ENCODE measurements at places on chromosomes 1 and 21. TPM values are rescaled to one million over a fixed set of nuclear protein-coding genes. Genes with fewer than 3 reads are reported as not detected.

Gene RNU1-2
- not detected for polyA plus RNA-seq

Gene FAM78B
- 2.7 TPM for polyA plus RNA-seq

Gene CATSPERE
- polyA plus RNA-seq, result 1.5 TPM

Gene KIRREL1
- 185 TPM for polyA plus RNA-seq

Gene GFI1
- polyA plus RNA-seq, result 0.19 TPM

Gene TPRG1L
- 46.1 TPM for polyA plus RNA-seq

Gene LAPTM5
- 12.9 TPM for polyA plus RNA-seq

Gene SLC1A7
- 0.09 TPM for polyA plus RNA-seq

Gene LRRC38
- polyA plus RNA-seq, result not detected

GRCh38 chr1:221693087-221693486, 48.8 kb downstream of the DUSP10 start:
- DNase-seq, result no peak

DNA sequence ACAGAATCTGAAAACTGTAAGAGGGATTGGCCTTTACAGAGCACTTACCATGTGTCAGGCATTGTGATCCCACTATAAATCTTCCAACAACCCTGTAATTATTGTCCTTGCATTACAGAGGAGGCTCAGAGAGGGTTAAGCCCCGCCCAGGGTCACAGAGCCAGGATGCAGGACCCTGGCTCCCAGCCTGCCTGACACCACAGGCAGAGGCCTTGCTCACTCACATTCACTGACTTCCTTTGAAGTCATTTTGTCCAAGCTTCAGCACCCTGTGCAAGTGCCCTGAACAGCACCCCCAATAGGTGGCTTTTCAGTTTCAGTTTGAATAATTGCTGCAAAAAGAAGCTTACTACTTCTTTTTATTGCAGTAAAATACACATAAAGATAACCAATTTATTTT, 256.8 kb upstream of the NFIA start:
- DNase-seq, result no peak

GRCh38 chr1:174116042-174116441, 43.3 kb upstream of the RABGAP1L start:
- no peak for DNase-seq

GRCh38 chr1:97123717-97124431, 402.3 kb downstream of the PTBP2 start:
- no peak for DNase-seq

GRCh38 chr1:53197291-53198200, 922 bp downstream of the CPT2 start:
- DNase-seq, result no peak

GRCh38 chr1:181159451-181160140, 71.1 kb downstream of the IER5 start:
- DNase-seq, result no peak

DNA sequence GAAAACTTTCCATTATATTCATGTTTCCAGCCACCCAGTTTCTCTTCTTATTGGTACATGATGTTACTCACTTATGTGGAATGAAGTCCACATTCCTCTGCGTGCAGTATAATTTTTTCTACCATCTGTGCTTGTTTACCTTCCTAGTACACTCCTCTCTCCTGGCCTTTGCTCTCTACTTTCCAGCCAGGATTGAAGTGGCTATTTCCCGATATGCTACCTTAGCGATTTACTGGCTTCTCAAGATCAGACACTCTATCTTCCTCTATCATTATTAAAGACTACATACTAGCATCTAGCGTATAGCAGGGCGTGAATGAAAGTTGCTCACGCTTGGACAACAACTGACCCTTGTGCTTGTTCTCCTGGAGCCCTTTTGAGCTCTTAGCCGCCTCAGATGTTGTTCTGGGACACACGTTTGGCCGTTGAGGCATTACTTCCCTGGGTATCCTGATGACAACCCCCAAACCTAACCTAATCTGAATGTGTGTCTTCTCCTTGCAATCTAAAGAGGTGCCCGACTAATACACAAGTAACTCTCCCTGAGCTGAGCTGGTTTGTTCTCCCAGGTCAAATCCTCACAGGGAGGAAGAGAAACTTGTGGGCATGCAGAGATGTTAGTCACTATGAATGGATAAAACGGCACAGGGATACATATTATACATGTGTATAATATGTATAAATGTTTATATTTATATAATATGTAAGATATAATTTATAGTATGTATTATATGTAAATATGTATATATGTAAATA, 13.4 kb upstream of the MTARC2 start:
- no peak for DNase-seq

GRCh38 chr1:64632936-64633335, 111.9 kb upstream of the RAVER2 start:
- no peak for DNase-seq

GRCh38 chr1:76160225-76160624, 85.7 kb downstream of the ST6GALNAC3 start:
- DNase-seq, result no peak

DNA sequence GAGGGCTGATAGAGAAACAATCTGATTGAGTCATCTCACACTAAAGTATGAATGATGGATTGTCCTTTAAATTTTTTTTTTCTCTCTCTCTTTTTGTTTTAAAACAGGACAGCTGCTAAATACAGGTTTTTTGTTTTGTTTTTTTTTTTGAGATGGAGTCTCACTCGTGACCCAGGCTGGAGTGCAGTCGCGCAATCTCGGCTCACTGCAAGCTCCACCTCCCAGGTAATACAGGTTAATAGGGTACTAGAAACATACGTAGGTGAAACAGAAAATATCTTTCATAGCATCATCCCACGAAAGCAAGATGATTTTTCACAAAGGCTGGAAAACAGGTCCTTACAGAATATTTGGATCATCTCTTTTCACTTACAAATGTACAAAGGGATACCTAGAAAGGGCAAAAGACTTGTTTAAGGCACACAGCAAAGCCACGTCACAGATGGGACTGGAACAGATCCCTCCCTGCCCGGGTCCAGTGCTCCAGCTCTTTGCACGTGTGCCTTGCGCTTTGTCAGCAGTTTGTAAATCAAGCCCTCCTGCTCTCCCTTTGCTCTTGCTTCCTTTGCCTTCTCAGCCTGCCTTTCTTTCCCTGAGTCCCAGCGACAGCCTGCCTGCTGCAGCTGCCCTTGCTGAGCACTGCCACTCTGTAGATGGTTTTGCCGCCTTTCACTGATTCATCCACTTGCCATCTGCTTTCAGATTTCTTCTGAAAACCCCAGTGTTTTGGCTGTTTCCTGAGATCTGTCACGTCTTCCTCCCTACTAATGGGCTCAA, 171.3 kb upstream of the BEND5 start:
- no peak for DNase-seq

GRCh38 chr21:26956216-26956615, 10.7 kb downstream of the ADAMTS5 start:
- DNase-seq, result no peak

GRCh38 chr1:67367370-67368045, 59.8 kb downstream of the IL12RB2 start:
- no peak for DNase-seq

DNA sequence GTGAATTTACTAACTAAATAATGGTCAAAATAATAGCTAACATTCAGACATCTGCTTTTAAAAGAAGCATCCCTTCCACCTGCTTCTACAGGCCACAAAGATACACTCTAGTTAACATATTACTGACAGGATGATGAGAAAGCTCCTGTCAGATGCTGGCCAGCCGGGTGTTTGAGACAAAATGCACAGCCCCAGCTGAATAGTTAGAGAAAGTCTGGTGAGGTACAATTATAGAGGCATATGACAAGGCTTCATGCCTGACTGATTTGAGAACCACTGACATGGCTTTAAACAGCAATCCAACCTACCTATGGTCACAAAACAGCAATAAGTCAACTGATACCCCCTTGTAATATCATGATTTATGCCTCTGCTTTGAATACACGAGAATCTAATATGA, 137.0 kb downstream of the DENND1B start:
- DNase-seq, result no peak

GRCh38 chr1:41500378-41500777, 15.9 kb upstream of the EDN2 start:
- DNase-seq, result no peak

GRCh38 chr1:87717157-87717670, 388.5 kb downstream of the LMO4 start:
- no peak for DNase-seq

DNA sequence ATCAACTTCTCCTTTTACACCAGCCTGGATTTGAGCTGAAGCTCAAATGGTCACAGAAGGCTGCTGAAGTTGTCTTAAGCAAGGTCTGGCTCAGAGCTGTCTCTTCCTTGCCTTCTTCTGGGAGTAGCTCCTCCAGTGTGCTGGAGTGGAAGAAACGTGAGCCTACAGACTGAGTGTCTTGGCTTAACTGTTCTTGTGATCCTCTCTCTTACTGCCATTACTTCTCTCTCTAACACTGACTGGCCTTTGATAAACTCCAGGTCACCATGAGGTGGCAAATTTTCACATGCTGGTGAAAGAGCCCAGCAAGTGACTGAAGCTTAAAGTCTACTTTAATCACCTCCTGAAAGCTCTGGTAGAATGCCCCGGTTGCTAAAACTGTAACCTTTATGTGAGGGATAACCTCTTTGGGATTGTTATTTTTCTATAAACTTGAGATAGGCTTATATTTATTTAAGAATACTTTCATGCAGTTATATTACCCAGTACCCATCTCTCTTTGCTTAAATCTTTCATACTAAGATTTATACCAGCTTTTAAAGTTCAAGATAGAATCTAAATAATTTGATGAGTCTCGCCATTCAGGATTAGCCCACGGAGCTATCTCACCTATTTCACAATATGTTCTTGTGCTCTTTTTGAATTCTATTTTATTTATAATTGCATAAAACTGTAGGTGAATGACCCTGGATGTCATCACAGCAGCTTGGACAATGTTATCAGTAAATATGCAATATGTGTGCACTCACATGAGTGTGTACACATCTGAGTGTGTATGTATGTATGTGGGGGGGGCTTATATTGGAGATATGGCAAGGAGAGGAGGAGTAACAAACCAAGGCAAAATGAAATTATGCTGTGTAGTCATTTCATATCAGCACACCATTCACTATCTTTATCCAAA, 924.0 kb downstream of the LTN1 start:
- DNase-seq, result no peak

DNA sequence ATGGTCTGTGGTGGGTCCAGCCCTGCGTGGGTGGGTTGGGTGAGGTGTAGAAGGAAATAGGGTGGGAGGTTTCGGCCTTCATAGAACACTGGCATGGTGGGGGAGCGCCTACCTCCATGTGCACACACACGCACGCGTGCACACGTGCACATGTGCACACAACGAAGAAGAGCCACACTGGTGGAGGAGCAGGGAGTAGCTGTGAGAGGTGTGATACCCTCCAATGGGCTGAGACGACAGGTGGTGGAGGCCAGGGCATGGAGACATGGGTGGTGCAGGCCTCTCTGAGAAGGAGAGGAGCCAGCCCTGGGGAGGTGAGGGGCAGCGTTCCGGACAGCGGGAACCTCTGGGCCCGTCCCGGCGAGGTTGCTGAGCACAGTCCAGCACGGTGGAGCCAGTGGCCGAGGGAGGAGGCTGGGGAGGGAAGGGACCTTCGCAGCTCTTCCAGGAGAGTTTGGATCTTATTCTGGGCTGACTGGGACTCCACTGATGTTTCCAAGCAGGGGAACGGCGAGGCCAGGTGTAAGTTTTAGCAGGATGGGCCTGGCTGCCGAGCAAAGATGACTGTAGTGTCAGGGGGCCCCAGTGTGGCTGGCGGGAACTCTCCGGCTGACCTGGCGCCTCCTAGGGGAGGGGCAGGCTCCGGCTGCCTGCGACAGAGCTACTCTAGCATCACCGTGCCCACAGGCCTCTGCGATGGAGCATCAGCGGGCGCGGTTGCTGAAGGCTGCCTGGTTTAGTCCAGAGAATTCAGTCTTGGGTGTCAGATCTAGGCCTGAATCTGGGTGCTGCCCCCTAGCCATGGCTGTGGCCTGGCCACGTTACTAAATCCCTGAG, 107.2 kb downstream of the ARHGEF10L start:
- no peak for DNase-seq

DNA sequence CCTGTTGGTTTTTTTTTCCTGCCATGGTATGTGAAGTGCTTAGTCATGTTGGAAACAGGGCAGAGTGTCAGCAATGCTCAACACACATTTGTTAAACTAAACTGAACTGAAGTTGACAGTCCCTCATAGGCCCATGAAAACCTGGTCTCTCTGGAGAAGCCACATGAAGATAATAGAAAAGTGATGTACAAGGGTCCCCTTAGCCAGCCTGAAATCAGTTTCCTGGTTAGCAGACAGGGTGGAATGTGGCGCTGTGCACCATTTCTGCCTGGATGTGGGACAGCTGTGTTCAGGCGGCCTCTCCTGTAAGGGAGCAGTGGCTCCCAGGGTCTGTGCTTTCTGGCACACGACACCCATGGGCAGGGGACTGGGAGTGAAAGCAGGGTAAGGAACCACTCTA, 9.9 kb upstream of the CHI3L1 start:
- DNase-seq, result no peak
